ENCODE measurements at places on chromosomes 1 and 21.

- no peak for DNase-seq
Measured at GRCh38 chr1:81142099-81142826, 658.5 kb upstream of the ADGRL2 start.

DNA sequence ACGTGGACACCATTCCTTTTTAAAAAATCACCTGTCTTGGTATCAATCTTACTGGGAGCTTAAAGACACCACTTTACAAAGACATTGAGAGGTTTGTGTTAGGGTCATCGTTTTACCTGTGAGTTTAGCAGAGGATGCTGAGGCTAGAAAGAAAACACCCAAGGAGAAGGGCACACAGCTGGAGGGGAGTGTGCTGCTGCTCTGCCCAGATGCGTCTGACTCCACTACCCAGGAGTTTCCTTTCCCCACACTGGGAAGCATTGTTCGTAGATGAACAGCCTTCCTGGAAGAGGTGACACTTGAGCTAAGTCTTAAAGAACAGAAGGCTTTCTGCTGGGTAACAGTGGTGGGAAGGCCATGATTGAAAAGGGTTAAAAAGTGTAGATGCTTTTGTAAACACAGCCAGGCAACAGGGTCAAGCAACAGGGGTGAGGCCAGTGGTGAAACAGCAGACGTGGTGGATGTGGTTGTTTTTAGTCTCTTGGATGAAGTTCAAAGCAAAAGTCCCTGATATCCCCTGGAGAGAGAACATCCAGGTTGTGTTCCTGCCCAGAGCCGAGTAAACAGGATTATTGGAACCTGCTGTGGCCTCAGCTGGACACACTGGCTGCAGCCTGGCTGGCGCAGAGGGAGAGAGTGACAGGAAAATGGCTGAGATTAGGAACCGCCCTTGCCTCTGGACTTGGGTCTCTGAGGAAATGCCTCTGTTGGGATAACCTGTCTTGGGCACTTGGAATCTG is 198.6 kb upstream of the JUN start:
- no peak for DNase-seq

DNA sequence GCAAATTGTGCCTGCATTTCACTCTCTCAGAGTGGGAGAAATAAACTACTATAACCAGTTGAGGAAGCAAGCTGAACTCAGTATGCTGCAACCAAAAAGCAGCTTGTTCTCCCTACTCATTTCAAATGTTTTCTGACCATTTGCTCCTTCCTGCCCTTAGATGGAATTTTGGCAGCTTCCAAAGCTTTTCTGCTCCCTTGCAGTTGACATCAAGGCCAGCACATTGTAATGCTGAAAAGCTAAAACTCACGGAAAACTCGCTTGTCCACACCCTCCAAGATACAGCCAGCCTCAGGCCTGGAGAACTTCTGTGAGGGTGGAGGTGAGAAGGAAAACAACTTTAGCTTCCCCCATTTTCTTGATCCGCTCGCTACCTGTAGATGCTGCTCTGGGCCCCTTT is 5.0 kb upstream of the CHML start:
- no peak for DNase-seq

DNA sequence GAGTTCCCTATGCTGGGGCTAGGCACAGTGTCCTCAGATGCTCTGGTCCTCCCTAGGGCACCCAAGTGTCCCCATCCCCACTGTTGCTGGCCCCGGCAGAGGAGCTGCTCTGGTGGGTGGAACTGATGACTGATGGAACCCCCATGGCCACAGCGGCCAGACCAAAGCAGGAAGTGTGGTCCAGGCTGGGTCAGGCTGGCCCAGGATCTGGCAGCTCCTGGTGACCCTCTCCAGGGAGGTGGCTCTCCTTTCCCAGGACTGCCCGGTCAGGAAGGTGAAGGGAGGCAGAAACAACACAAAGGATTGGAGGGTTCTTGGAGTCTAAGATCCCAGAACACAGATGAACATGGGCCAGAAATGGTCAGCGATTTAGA is 1.1 kb downstream of the NKAIN1 start:
- no peak for DNase-seq

DNA sequence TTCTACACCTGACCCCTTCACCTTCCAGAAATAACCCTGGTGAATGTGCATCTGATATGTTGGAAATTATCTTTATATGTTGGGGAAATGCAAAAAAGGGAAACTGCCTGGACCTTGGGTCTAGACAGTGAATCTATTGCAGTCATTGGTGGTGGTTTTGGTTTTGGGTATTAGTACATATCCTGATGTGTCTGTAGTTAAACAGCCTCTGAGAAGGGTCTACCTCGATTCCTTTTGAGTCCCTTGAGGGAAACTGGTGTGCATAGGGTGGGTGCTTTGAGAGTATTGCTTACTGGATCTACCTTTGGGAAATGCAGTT is 127.3 kb upstream of the KIAA0040 start:
- DNase-seq: no peak

- no peak for DNase-seq
Measured at GRCh38 chr1:38061883-38062328, 15.3 kb upstream of the POU3F1 start.

All from H54 (cell line).